ENCODE measurements at places on chromosomes 12 and 14.
A peak's percentile ranks its signal among the peaks of the same experiment; 100 is the strongest.

DNA sequence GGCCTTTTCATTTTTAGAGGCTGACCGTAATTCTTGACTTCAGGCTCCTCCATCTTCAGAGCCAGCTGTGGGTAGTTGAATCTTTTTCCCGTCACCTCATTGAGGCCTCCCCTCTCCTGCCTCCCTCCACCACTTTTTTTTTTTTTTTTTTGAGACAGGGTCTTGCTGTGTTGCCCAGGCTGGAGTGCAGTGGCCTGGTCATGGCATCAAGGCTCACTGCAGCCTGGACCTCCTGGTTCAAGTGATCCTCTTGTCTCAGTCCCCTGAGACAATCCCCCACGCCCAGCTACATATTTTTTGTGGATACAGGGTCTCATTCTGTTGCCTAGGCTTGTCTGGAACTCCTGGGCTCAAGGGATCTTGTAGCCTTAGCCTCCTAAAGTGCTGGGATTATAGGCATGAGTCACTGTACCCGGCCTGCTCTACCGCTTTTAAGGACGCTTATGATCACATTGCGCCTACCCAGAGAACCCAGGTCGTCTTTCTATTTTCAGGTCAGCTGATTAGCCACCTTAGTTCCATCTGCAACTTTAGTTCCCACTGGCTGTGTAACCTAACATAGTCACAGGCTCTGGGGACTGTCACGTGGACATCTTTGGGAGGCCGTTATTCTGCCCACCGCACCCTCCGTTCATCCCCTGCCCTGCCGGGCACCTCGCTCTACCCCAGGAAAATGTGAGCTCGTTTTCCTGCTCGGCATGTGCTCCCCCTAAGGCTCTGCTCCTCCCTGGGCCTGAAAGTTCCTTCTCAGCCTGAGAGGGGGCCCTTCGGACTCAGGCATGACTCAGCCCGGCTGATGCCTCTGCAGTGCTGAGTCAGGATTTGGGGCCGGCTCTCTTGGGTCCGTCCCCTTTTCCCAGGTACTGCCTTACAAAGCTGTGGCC lies 13.4 kb downstream of the TNFAIP2 start:
- DNase-seq = no peak

GRCh38 chr14:99579120-99579836 lies 24.7 kb downstream of the CCDC85C start:
- DNase-seq = no peak

- DNase-seq = peak; percentile 61
Observed at GRCh38 chr14:98173305-98173704, 1098.7 kb downstream of the BCL11B start.

DNA sequence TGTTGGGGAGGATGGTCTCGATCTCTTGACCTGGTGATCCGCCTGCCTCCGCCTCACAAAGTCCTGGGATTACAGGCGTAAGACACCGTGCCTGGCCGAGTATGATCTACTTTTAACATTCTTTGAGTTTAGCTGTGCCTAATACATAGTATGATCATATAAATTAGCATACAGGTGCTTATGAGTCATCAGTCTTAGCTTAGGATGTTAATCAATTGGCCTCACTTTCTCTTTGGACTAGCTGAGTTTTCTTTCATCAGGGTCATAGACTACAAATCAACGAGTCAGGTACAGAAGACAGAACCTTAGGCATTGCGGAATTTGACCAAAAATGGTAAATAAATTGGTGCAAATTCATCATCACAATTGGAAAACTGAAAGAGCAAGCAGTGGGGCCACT lies 2.2 kb downstream of the SLC25A21 start:
- DNase-seq = no peak

- no peak for DNase-seq
Observed at GRCh38 chr12:65392491-65392890, 114.0 kb downstream of the MSRB3 start.

GRCh38 chr14:70340002-70340401 lies 19.5 kb downstream of the COX16 start:
- no peak for DNase-seq

DNA sequence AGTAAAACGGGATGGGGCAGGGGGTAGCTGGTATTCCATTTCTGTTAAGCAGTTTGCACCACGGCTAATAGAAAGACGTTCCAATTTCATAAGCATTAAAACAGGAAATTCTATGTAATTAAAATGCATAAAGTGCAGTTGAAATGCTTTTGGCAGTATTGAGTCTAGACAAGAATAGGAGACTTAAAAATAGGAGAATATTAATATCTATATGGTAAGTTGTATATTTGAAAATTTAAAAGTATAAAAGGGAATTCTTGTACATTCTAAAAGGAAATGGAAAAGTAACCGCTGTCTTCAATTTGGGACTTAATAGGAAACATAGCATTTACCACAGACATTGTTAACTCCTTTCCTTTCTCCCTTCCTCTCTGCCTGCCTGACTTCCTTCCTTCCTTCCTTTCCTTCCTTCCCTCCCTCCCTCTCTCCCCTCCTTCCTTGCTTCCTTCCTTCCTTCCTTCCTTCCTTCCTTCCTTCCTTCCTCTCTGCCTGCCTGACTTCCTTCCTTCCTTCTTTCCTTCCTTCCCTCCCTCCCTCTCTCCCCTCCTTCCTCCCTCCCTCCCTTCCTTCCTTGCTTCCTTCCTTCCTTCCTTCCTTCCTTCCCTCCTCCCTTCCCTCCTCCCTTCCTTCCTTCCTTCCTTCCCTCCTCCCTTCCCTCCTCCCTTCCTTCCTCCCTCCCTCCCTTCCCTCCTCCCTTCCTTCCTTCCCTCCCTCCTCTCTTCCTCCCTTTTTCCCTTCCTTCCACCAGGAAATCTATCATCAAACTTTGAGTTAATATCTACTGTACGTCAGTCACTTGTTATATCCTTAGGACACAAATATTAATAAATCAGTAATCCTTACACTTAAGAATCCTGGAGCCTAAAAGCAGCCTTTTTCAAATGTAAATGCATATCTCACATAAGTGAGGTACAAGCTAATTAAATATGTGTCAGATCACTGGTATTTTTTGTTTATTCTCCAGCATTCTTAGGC lies 1049.3 kb downstream of the GALC start:
- DNase-seq = no peak

GRCh38 chr14:73787486-73788316 lies 63.9 kb upstream of the PTGR2 start:
- DNase-seq = no peak

- DNase-seq = no peak
Observed at GRCh38 chr14:37254411-37254947, 56.7 kb downstream of the MIPOL1 start.

DNA sequence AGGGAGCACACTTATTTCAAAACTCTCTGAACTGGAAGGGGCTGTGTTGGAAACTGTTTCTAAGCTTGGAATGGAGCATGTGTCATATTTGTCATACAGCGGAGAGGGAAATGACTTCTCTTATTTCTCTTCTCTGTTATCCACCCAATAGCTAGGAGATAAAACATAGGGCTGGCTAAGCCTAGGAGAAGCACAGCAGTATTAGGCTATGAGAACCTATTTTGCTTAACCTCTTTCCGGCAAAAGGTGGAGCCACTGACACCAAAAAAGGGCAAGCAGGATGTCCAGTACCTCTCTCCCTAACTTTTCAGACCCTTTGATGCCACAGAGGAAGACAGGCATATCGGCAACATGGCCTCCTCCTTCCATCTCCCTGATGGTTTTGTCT lies 148.3 kb downstream of the CRADD start:
- DNase-seq = no peak

GRCh38 chr12:82578725-82579124 lies 108.0 kb upstream of the TMTC2 start:
- no peak for DNase-seq

- DNase-seq = no peak
Observed at GRCh38 chr12:46150735-46151134, 118.1 kb downstream of the SLC38A1 start.

GRCh38 chr12:67154901-67155300 lies 114.3 kb upstream of the CAND1 start:
- no peak for DNase-seq

GRCh38 chr12:105613887-105614286 lies 283.4 kb downstream of the C12orf75 start:
- no peak for DNase-seq

DNA sequence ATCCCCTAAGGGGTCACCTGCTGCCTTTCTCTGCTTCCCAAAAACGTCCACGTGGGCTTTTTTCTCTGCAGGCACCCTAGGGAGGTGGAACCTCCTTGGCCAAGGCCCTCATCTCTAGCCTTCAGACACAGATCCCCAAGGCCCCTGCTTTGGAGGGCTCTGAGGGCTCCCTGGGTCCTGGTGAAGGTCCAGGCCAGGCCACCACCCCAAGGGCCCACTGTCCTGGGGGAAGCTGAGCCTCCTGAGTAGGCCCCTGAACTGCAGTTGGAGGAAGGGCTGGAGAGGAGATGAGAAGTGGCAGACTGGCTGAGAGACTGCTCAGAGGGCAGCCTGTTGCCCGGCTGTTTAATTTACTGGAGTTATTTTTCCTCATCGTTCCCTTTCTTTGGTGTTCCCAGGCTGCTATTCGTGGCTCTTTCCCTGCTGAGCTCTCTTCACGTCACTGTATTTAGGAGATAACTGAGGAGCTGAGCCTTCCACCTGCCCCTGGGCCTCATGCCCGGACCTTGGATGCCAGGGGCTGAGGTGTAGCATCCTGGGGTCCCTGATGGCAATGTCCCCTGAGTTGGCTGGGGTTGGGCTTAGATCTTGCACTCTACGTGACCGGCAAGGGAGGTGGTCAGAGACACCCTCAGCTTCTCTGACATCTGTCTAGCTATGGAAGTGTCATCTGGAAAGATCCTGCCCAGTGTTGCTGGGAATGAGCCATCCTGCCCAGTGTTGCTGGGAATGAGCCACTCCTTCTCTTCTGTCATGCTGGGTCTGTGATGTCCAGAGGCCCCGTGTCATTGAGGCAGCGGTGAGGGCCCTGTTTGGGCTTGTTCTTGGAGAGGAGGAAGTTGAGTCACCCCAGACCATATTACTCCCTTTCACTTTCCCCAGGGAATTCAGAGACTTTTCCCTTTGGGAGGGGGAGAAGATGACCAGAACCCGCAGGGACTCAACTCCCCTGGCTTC lies 139.8 kb downstream of the TSPAN9 start:
- no peak for DNase-seq

DNA sequence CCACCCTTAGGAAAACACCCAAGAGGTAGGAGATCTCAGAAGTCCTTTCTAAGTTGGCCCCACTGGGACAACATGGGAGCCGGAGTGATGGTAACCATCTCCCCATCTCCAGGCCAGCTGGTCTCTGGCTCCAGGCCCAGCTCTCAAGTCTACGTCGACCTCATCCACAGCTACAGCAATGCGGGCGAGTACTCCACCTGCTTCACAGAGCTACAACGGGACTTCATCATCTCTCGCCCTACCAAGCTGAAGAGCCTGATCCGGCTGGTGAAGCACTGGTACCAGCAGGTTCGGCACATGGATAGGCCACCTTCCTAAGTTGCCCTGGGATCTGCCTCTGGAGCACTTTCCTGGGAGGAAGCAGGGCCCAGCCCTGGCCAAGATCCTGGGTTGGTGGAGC lies 11.0 kb upstream of the OAS2 start:
- DNase-seq = no peak

DNA sequence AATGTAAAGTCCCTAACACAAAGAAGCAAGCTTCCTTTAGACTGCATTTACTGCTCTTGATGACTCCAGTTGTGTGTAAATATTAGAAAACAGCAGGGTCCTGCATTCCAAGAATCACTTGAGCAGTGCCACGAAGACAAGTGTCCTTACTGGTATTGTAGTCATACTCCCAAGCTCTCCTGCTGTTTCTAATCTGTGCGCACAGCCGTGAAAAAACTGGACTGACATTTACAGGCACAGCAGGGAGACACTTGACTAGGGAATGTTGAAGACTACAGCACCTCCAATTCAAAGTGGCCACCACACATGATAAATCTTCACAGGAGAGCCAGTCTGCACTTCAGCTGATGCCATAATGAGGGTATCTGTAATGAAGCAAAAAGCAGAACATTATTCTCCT lies 91.4 kb downstream of the VRK1 start:
- DNase-seq = no peak

- DNase-seq = no peak
Observed at GRCh38 chr14:21668377-21668776, 5.2 kb downstream of the OR4E1 start.

GRCh38 chr14:61350427-61351270 lies 29.3 kb downstream of the PRKCH start:
- no peak for DNase-seq

DNA sequence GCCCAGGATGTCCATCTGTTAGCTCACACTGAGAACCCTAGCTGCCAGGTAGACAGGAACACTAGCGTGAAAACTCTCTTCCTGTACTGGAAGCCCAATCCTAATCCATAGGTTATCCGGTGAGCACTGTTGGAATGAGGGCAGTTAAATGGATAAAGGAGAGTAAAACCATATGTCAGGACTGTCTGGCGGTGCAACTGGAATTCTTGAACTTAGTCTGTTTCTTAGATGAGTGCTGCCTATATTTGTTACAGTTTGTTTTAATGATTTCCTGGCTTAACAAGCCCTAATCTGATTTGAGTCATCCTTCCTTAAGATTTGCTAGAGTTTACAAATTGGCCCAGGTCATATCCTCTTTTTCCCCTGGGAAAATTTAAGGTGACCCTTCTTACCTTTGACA lies 104.7 kb downstream of the ANO4 start:
- DNase-seq = no peak

- no peak for DNase-seq
Observed at GRCh38 chr12:112261559-112261958, 120.7 kb downstream of the HECTD4 start.

DNA sequence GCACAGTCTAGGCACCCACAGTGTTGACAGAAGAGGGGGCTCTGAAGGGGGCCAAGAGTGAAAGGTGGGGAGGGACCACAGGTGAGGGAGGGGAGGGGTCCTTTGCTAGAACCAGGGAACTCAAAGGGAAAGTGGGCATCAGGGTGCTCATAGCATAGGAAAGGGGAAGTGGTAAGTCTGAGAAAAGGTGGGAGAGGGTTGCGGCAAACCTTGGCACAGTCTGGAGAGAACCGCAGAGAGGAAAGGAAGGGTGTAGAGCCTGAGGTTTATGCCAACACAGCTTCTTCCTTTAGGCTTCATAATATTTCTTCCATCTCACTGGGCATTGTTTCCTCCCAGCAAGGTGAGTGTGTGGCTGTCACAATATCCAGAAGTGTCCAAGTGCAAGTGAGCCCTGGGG lies 11.5 kb upstream of the PLEK2 start:
- DNase-seq = no peak

GRCh38 chr14:26427097-26427496 lies 170.7 kb downstream of the NOVA1 start:
- no peak for DNase-seq

DNA sequence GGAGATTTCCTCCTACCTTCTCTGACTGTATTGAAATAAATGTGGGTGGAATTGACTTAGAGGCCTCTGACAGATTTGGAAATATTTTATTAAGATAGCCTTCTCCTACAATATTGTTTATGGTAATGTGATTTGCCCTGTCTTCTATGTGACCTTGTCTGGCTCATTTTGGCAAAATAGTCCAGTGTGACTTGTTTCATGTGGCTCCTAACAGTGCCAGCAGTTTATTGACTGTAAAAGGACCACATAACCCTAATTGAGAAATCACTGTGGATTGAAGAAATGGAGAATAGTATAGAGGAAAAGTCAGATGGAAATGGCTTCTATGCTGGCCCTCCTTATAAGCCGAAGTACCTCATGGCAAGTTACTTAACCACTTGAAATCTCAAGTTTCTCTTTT lies 170.9 kb upstream of the PTPRQ start:
- DNase-seq = no peak

GRCh38 chr14:94237983-94238382 lies 55.1 kb downstream of the SERPINA10 start:
- no peak for DNase-seq

GRCh38 chr14:94364037-94364436 lies 24.4 kb downstream of the SERPINA1 start:
- no peak for DNase-seq

GRCh38 chr14:73663548-73664212 lies 18.9 kb downstream of the DNAL1 start:
- DNase-seq = no peak

- DNase-seq = no peak
Observed at GRCh38 chr14:54754623-54755386, 147.8 kb downstream of the GCH1 start.
